GM12891 (cell line): ENCODE measurements at places on chromosomes 2 and 18.

GRCh38 chr18:32157580-32157979 lies 32.3 kb upstream of the MEP1B start:
- no peak for DNase-seq

GRCh38 chr2:173705656-173706055 lies 259.5 kb downstream of the SP3 start:
- DNase-seq: no peak

DNA sequence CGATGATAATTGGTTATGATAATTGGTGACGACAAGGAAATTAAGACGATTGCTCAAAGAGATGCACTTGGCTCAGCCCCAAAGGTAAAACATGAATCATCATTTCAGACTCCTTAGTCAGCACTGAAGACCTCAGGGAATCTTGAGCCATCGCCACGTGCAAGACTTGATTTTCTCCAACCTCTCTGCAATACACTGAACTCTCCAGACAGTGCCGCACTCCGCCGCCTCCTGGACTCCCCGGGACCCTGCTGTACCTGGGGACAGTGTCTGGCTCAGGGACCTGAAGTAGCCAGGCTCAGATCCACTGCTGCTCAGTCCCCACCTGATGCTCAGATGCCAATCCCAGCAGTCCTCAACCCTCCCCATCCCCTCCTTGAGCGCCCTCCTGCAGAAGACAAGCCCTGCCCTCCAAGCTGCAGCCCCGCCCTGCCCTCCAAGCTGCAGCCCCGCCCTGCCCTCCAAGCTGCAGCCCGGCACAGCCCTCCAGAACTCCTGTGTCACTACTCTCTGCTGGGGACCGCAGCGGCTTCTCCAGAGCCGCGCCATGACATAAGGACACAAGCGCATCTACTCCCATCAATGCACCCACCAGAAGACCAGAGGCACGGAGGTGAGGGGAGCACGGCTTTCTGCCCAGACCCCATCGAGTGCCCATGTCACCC lies 1.1 kb downstream of the TMEM18 start:
- DNase-seq: no peak

DNA sequence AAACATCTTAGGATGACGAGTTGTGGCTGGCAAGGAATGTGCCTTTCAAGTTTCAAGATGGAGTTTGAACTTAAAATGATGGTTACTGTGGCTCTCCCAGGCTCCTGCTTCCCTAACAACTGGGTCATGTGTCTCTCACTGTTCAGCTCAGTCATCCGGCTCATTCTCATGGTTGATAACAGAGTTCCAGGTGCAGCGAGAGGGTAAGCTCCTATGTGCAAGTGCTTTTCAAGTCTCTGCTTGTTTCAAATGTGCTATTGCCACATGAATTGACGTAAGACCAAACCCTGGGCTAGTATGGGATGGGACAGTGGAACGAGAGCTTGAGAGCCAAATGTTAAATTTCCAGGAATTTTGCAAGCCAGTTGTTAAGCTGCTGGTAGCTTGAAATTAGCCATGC lies 19.5 kb upstream of the PUM2 start:
- DNase-seq: no peak

GRCh38 chr2:125560855-125561254 lies 1095.1 kb upstream of the GYPC start:
- no peak for DNase-seq

DNA sequence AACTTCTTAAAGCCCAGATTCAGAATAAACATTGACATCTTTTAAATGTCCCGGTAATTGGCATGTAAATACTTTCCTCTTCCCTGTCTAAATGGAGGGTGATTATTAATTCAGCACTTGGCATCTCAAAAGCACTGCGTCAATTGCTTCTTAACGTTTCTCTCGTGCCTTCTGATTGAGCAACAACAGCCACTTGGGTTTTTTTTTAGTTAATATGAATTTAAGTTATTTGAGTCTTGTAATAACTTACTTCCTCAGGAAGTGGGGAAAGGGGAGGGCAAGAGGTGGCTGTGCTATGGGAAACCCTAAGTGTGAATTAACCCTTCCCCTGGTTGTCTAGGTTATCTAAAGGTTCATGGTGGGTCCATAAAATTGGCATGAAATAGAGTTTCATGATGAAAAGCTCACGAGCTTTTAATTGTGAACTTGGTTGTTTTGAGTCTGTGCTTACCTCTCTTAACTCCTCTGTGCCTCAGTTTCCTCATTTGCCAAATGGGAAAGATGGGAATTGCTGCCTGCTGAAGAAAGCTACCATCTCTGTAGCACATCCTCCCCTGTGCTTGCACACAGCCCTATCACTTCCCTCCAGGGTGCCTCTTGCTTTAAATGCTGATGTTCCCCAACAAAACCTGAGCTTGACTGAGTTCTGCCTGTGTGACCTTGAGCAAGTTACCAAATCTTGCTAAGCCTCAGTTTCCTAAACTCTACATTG lies 126.3 kb upstream of the BCL2L11 start:
- no peak for DNase-seq

DNA sequence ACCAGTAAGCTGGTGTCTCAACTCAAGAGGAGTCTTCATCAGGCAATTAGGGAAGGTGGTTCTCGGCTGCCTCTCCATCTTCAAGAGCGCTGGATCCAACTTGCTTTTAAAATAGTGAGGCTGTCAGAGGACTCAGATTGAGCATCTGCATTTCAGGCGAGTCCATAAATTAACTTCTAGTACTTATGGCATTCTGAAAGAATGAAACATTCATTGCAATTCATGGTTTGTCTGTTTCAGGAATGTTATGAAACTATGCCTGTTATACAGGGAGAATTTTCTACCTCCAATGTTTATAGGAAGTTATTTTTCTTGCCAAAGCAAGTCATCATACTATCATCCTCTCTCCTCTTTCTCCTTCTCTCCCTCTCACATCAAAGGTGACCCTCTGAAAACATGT lies 883.2 kb downstream of the SLC4A3 start:
- DNase-seq: no peak

DNA sequence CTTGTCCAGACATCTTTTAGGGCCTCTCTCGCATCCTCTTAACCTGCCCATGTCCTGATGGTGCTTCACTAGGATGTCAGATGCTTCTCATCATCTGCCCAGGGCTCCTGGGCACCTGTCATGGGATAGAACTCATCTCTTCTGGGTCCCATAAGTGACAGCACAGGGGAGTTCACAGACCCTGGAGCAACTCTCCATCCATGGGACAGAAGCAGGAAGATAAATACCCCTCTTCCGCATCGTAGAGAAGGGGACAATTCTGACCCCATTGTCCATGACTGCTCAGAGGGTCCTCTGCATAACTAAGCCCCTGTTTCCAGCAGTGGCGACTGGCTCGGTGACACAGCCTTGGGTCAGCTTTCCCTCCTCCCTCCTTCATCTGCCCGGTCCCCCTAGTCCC lies 82.3 kb downstream of the TWIST2 start:
- no peak for DNase-seq

GRCh38 chr2:237706257-237706656 lies 78.9 kb downstream of the LRRFIP1 start:
- no peak for DNase-seq

- peak; percentile 5 for DNase-seq
Measured at GRCh38 chr2:71226096-71226964, 573 bp downstream of the PAIP2B start.

GRCh38 chr2:32423536-32423935 lies 66.7 kb downstream of the BIRC6 start:
- DNase-seq: no peak

- no peak for DNase-seq
Measured at GRCh38 chr2:37645362-37645761, 26.1 kb downstream of the CDC42EP3 start.

GRCh38 chr2:127065299-127065939 lies 41.5 kb downstream of the BIN1 start:
- no peak for DNase-seq

DNA sequence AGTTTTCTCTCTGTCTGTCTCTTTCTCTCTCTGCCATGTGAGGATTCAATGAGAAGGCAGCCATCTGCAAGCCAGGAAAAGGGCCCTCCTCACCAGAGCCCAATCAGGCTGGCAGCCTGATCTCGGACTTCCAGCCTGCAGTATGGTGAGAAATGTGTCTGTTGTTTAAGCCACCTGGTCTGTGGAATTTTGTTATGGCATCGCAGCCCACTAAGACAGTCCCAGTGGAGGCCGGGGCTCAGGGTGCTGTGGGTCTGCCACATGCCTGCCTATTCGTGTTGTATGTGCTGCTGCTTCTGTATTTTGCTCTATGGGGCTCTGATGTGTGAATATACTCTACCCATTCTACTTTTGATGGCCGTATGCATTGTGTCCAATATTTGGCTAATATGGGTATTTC lies 139.0 kb upstream of the HS6ST1 start:
- DNase-seq: no peak

GRCh38 chr18:11498821-11499220 lies 110.6 kb upstream of the SLC35G4 start:
- DNase-seq: no peak

DNA sequence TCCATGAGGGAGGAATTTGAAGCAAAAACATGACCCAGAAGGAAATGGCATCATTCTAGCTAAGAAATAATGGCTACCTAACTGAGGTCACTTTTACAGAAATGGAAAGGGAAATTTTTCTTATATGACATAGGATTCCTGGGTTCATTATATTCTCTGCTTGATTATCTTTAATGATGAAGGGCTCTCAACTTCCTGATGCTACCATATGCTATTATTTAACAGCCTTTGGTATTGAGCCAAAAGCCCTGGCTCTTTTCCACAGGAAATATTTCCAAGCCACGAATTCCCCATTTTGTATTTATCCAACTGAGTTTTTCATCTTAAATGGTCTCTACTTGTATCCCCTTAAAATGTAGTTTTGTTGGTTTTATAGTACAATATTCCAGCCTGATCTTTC lies 63.2 kb upstream of the NPAS2 start:
- DNase-seq: no peak

DNA sequence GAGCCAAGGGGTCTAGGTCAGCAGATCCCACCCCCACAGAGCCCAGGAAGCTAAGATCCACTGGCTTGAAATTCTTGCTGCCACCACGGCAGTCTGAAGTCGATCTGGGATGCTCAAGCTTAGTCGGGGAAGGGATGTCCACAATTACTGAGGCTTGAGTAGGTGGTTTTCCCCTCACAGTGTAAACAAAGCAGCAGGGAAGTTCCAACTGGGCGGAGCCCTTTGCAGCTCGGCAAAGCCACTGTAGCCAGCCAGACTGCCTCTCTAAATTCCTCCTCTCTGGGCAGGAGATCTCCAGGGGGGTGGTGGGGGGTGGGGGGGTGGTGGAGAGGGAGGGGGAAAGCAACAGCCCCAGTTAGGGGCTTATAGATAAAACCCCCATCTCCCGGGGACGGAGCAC lies 419.5 kb downstream of the NUP35 start:
- peak; percentile 9 for DNase-seq

DNA sequence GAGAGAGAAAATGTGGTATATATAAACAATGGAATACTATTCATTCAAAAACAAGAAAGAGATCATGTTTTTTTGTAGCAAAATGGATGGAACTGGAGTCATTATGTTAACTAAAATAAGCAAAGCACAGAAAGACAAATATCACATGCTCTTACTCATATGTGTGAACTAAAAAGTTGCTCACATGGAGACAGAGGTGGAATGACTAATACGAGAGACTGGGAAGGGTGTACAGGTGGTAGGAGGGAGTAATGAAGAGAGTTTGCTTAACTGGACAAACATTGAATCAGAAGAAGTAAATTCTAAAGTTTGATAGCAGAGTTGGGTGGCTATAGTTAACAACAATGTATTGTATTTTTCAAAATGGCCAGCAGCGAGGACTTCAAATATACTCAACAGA lies 1080.7 kb upstream of the CHAC2 start:
- DNase-seq: no peak

DNA sequence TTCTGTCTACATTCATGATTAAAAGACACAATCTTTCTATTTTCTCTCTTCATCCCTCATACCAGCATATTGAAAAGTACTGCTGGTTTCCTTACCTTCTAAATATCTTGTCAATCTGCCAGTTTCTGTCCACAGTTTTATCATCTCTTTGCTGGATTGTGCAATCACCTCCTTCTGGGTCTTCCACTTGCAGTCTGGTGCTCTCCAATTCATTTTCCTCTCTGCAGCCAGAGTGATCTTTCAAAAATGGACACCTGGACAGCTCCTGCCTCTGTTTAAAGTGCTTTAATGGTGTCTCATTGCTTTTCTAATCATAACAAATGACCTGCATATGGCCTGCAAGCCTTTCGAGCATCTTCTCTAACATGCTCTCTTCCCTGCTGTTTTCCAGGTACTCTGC lies 94.0 kb downstream of the C1QL2 start:
- DNase-seq: no peak

GRCh38 chr2:235461763-235462414 lies 32.0 kb upstream of the AGAP1 start:
- DNase-seq: no peak

DNA sequence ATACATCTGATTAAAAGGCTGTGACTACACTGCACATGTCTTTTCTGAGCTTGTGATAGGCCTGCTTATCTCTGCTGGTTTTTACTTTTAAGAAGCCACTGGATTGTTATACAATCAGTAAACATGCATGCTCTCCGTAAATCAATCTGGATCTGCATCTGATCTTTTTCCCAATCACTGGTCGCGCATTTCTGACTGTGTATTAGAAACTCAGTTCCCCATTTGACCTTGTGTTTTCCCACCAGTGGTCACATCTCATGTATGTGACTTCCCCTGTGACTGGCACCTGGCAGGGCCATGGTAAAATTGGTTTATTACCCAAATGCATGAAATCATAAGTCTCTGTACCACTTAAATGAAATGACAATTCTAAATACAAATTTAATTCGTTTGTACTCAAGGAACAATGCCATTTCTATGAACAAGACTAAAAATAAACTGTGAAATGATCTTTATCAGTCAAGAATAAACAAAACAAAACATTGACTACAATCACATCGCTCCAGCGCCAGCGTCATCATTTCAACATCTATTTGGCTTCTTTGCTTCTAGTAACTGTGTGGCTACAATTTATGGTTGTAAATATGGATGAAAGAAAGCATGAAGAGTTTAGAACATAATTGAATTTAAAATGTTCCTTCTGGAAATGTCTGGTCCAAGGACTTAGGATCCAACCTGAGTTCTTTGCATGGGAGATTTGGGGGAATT lies 396.6 kb upstream of the TRIB2 start:
- DNase-seq: no peak

DNA sequence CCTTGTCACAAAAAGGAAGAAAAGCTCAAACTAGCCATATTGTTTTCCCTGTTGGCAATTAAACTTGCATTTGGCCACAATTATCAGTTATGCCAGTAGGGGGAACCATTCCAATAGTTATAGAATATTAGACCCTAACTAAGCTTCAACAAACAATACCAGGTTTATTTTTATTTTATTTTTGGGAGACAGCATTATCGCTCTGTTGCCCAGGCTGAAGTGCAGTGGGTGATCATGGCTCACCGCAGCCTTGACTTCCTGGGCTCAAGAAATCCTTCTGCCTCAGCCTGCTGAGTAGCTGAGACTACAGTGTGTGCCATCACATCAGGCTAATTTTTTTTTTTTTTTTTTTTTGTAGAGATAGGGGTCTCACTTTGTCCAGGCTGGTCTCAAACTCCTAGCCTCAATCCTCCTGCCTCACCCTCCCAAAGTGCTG lies 102.1 kb downstream of the ATAD2B start:
- no peak for DNase-seq
